ENCODE measurements at places on chromosomes 7 and 10.

DNA sequence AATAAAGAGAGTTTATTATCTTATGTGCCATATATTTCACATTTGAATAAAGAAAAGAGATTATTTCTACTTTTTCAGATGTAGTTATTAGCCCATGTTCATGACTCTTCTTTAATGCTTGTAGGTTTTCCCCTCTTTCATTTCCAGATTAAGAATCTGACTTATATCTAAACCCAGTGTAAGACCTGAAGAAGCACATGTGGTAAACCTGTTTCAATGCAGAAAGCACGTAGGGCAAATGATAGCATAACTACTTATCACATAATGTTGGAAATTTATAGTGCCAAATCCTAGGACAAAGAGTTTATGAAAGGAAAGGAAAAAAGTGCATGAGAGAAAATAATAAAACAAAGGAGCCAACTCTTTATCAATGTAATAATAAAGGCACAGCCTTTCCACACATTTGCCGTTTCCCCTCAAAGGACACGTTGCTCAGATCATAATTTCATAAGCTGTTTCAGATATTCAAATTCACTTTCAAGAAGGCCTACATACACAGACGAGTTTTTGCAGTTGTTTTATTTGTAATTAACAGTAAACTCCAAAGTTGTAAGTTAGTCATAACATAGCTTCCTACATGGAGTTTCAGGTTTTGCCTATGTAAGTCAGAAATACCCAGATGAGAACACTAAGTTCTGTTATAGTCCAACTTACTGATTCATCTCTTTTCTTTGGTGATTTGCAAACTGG is 88.8 kb upstream of the MDFIC start:
- H3K4me3 ChIP-seq = no peak overlapping the region
- no peak for DNase-seq

- peaks cover 7% of the 10 kb centered on the region for H3K36me3 ChIP-seq
- no peaks in the 10 kb centered on the region for H3K27me3 ChIP-seq
- H3K27ac ChIP-seq = no peak overlapping the region
- no peak overlapping the region for H3K4me3 ChIP-seq
- DNase-seq = no peak
Observed at GRCh38 chr10:851901-852300, 79.6 kb downstream of the LARP4B start.

GRCh38 chr10:3668966-3669330 is 116.1 kb downstream of the KLF6 start:
- H3K36me3 ChIP-seq = no peaks in the 10 kb centered on the region
- H3K27ac ChIP-seq = no peak overlapping the region
- no peaks in the 10 kb centered on the region for H3K27me3 ChIP-seq

- no peak overlapping the region for H3K27ac ChIP-seq
- H3K4me3 ChIP-seq = no peak overlapping the region
- H3K4me1 ChIP-seq = no peaks in the 10 kb centered on the region
- DNase-seq = no peak
- no peaks in the 10 kb centered on the region for H3K36me3 ChIP-seq
- H3K27me3 ChIP-seq = no peaks in the 10 kb centered on the region
Observed at GRCh38 chr7:22663357-22663718, 63.7 kb upstream of the IL6 start.
